ENCODE measurements at places on chromosomes 6 and 20.

DNA sequence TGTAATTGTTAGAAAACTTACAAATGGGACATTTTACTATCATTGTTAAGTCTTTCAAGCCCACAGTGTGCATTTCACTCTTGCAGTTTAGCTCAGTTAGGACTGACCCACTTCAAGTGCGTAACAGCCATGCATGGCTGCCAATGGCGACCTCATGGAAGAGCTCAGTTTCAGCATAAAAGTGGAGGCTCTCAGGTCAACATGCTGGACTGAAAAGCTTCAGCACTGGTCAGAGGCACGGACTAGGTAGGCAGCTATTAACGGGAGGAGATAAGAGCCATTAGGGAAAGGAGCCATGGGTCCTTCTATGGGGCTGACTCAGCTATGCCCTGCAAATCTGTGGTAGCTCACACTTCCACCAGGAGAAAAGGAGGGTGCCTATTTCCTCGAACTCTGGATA, 101.8 kb downstream of the TTLL2 start:
- no peak for DNase-seq

- DNase-seq = no peak
Observed at GRCh38 chr20:63441136-63442099, 31.0 kb downstream of the KCNQ2 start.

DNA sequence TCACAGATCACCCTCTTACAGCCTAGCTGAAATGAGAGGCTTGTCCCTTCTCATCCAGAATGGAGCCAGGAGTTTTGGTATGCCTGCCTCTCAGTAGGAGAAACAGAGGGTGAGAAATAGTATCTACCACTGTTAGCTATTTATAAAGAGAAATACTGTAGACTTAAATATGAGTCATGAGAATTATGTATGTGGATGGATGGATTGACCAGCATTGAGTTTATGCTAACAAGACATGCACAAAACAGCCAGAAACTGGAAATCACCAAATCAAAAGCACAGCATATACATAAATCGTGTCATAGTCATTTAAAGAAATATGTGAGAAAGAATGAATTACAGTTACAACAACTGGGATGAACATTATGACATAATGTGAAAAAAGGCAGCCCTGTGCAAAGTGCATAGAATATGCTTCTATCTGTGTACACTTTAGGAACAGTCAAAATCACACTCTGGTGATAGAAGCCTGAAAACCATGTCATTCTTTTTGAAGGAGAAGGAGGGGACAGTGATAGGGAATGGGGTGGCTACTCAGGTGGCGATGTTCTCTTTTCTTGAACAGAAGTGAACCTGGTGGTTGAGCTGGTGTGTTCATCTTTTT, 79.8 kb upstream of the KIF25 start:
- DNase-seq = no peak

DNA sequence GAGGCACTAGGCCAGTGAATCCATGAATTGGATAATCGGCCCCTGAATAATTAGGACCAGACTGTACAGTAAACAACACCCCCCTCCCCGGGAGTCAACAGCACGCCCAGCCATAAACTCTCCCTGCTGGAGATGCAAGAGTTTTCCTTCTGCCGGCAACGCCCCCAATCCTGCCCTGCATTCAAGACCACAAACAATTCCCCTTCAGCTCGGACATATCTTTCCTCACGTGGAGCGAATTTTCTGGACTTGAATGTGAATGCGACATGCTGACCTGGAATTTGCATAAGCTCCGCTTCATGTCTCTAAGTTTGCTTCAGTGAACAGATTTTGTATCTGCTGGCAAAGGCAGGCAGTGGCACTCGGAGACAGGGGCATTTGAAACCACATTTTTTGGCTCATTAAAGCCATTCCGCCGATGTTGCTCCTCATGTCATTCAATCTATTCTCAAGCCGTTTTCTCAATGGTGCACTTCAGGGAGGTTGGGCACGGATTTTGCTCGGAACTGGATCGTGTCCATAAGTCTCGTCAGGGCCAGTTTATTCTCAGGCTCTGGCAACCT, 38.0 kb upstream of the GMPR start:
- DNase-seq = no peak

GRCh38 chr6:159194421-159194820, 25.2 kb downstream of the FNDC1 start:
- DNase-seq = no peak

DNA sequence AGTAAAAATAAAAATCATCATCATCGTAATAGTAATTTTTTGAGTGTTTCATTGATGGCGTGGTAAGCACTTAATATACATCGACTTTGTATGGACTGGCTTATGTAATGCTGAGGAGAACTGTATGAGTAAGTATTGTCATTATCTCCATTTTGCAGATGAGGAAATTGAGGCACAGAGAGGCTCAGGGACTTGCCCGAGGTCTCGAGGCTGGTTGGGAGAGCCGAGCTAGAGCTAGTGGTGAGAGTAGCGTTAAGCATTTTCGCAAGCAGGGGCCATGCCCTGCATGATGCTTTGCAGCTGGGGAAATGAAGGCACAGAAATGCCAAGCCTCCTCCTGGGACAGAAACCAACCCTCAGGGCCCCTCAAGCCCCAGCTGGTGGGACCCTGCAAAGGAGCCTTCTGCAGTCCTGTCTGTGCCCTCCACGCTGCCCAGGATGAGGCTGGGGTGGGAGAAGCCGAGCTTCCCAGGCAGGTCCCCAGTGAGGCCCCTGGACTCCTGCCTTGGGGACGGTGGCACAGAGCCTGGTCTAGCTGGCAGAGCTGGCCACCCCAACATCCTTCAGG, 31.1 kb upstream of the STX16 start:
- DNase-seq = no peak

DNA sequence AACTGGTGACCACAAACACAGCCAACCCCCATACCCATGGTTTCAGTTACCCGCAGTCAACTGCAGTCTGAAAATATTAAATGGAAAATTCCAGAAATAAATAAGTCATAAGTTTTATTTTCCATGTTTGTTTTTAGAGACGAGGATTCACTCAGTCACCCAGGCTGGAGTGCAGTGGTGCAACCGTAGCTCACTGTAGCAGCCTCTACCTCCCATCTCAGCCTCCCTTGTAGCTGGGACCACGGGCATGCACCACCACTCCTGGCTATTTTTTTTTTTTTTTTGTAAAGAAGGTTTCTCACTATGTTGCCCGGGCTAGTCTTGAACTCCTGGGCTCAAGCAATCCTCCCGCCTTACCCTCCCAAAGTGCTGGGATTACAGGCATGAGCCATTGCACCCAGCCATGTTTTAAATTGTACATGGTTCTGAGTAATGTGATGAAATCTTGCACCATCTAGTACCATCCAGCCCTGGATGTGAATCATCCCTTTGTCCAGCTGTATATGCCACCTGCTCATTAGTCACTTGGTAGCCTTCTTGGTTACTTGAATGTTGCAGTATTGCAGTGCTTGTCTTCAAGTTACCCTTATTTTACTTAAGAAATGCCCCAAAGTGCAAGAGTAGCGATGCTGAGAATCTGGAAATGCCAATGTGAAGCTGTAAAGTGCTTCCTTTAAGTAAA, 14.5 kb downstream of the CSNK2A1 start:
- DNase-seq = peak; percentile 50

- no peak for DNase-seq
Observed at GRCh38 chr6:161356167-161356854, 82.5 kb upstream of the AGPAT4 start.

GRCh38 chr6:44668391-44668930, 281.0 kb downstream of the CDC5L start:
- DNase-seq = no peak

GRCh38 chr6:9186148-9186547, 750.8 kb upstream of the SLC35B3 start:
- DNase-seq = no peak

DNA sequence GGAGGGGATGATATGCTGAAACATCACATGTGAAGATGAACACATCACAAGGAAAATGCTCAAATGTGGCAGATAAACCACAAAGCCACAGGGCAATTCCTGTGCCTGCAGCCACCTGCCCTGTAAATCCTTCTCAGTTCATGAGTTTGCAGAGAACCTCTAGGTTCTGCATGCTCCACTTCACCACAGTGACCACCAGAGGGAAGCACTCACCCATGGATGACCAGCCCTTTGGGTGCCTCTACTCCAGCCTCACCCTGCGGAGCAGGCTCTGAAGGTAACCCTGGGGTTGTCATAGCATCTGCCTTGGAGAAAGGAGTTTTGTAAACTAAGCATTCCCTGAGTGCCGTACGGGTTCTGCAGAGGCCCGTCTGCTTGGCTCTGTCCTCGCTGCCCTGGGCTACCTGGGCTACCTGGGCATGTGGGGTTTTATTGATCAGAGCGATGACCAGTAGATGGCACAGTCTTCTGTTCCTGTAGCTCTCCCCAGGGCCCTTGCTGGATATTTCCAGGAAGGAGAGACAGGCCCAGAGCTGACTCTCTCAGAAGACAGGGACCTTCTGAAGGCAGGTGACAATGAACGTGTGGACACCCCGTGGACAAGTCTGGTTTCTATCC, 31.7 kb upstream of the CST1 start:
- no peak for DNase-seq

- DNase-seq = no peak
Observed at GRCh38 chr6:151409260-151409659, 17.9 kb upstream of the ZBTB2 start.

DNA sequence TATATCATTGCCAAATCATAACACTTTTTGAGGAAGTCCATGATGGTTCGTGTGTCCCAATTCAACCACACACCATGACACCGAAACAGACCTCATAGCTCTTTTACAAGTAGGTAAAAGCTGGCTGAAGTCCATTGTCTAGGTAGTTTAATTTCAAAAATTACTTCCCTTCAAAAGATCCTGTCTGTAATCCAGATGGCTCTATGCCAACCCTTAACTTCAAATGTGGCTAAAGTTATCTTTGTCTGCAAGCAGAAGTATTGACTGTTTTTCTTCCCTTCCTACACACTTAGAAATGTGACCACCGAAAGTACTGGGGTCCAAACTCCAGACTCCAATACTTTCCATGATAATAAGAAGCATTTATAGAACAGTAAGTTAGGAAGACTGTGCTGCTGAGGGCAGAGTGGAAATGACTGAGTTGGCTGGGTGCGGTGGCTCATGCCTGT, 8.3 kb upstream of the TIAM2 start:
- peak; percentile 50 for DNase-seq

DNA sequence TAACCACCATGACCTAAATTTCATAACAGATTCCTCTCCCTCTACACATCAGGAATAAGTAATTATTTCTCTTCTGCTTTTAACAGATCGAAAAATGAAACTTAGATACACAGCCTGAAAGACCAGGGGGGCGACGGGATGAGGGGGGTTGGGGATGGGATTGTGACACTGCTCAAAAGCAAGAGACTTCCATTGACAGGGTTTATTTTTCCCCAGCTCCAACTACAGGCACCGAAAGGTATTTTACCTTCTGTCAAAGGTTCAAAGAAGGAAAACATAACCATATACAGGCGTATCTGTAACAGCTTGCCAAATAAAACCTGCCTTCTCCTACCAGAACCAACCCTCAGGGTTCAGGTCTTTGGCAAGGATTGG, 1.3 kb downstream of the EPHA7 start:
- DNase-seq = no peak

- no peak for DNase-seq
Observed at GRCh38 chr20:62733891-62734290, 25.3 kb downstream of the NTSR1 start.

DNA sequence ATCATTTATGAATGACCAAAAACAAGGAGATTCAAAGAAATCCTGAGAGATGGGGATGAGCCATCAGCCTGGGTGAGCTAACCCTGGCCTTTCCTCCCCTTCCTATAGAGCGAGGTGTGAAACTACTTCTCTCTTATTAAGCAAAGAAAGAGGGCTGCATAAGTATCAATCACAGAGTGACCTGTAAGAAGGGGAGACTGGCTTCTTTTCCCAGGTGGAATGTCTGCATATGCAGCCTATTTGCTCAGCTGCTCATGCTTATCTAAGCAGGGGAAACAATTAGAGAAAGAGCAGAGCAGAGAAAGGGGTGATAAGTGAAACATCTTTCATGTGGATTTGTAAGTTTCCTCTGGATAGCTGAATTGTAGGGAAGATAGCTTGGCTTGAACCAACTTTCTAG, 160.0 kb downstream of the PKHD1 start:
- DNase-seq = no peak

DNA sequence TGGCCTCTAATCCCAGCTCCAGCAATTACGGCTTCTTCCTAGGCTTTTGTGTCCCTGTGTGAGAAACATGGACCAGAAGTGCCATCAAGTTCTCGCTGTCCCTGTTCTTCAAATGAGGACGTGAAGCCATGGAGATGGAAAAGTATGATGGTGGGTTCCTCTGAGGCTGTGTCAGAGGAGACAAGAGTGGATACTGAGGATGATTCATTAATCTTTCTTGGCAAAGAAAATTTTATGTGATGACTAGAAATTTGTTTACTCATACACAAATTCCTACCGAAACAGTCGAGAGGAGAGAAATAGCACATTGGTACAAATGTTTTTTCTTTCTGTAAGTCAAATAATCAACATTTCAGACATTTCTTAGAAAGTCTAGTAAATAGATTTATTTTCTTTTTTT, 35.0 kb upstream of the PNRC1 start:
- no peak for DNase-seq

DNA sequence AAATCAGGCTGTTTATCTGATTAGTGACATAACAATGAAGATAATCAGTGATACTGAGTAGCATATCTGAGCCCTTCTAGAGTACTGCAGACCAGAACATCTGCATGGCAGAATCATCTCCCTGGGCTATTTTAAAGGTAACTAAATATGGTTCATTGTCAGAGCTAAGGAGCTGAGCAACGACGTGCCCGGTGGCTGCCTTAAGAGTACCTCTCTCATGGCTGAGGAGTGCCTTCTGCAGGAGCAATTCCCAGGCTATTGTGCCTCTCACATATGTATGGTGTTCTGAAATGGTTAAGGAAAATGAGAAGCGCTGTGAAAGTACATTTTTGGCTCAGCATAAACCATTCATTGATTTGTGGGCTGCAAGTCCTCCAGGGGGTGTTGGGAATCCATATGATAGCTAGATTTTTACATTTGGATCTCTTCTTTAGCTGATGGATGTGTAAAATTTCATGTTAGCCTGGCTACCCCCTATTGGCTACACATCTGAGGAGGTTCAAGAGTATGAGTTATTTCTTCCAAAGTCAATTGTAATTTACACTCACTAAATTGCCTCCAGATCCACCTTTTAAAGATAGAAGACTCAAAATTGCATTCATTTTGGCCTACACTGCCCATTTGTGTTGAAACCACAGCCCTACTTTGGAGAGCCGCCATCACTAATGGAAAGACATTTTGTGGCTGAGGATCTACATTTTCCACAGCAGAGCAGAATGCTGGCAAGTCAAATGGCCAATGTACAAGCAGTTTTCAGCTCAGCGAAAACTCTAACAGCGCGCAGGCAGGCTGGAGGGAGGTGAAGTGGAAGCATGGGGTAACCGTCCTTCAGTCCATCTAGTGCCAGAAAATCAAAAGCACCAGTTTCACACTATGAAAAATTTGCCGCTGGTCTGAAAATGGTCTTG, 198.0 kb downstream of the SIM1 start:
- no peak for DNase-seq

DNA sequence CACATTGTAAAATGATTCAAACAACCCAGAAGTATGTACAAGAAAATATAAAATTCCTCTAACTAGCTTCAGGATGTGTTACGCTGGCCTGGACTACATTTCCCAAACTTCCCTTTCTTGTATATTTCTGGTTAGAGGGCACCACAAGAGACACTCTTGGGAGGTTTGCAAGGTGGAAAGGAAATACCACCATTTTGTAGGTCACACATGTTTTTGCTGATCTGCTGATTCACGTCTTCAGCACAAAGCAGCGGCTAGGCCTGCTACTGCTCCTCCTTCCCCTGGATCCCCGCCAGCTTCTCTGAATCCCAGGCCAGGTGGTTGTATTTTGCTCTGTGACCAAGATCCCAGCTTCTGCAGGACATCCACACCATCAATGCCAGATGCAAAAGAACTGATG, 104.2 kb downstream of the AGPAT4 start:
- DNase-seq = no peak

- DNase-seq = no peak
Observed at GRCh38 chr6:112044196-112044595, 9.7 kb upstream of the CCN6 start.

All from LoVo (cell line).